ENCODE measurements at places on chromosomes 13 and 19. TPM values are rescaled to one million over a fixed set of nuclear protein-coding genes. Genes with fewer than 3 reads are reported as not detected.

The CGB3 gene
- total RNA-seq: not detected

The RASIP1 gene
- 0.22 TPM for total RNA-seq

The ZNF154 gene
- total RNA-seq: 7.7 TPM

The KIR2DL4 gene
- not detected for total RNA-seq

The ZNF541 gene
- total RNA-seq: 0.13 TPM

The SELENOV gene
- not detected for total RNA-seq

The IQCN gene
- total RNA-seq: 1.3 TPM

The IRGC gene
- not detected for total RNA-seq

The SYNE4 gene
- 1.9 TPM for total RNA-seq

The UPF1 gene
- 97.2 TPM for total RNA-seq

Data from CD8-positive, alpha-beta memory T cell (primary cell).